ENCODE measurements at places on chromosomes 13 and 19. TPM values are rescaled to one million over a fixed set of nuclear protein-coding genes. Genes with fewer than 3 reads are reported as not detected.

Gene RPL36
- total RNA-seq: 752 TPM

Gene ZNF66
- total RNA-seq: 3.3 TPM

Gene TPRX2
- total RNA-seq: not detected

Gene HIPK4
- under 0.01 TPM for total RNA-seq

Gene HCN2
- 1.3 TPM for total RNA-seq

Gene KMT5C
- total RNA-seq: 6.1 TPM

Gene ZNF790
- total RNA-seq: 6.8 TPM

Gene KIR3DL1
- total RNA-seq: not detected
